NCI-H510A (cell line): ENCODE measurements at places on chromosomes 3 and 15.
A peak's percentile ranks its signal among the peaks of the same experiment; 100 is the strongest.

GRCh38 chr3:27326202-27326601, 43.0 kb downstream of the NEK10 start:
- DNase-seq = no peak

DNA sequence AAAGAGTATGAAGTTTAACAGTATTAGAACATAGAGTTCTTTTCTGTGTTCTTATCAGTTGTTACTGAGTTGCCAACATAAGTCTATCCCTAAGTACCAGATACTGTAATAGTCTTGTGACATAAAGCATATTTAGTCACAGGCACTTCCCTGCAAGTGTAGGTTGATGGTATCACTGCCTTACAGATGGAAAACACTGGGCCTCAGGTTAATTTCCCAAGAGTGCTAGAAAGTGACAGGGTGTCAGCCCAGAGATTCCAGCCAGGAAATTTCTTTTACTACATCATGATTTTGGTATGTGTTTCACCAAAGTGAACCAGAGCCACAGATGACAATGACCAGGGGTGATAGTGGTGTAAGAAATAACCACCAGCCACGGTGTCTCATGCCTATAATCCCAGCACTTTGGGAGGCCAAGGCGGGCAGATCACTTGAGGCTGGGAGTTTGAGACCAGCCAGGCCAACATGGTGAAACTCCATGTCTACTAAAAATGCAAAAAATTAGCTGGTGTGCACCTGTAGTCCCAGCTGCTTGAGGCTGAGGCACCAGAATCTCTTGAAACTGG, 3.2 kb downstream of the EIF1B start:
- no peak for DNase-seq

- no peak for DNase-seq
These were observed 28.4 kb upstream of the NR2E3 start for GRCh38 chr15:71781965-71782265.

DNA sequence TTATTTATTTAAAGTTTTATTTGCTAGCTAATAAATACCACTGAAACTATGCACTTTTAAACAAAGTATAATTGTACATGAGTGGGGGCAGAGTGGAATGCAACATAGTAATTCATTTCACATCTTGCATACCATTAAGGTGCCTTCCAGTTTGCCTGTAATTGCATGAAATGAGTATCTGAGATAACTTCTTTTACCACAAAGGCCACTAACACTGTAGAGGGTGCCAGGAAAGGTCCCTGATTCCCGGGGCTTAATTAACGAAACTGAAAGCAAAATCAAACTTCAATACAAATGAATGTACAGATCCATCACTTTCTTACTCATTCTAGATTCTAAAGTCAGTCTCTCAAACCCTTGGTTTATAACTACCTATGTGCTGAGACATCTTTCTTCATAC, 2.1 kb downstream of the CD47 start:
- no peak for DNase-seq

- no peak for DNase-seq
These were observed 169.3 kb downstream of the ADAMTS9 start for GRCh38 chr3:64518496-64518895.

- peak; percentile 40 for DNase-seq
These were observed 1.2 kb downstream of the GABRB3 start for GRCh38 chr15:26771578-26772153.

DNA sequence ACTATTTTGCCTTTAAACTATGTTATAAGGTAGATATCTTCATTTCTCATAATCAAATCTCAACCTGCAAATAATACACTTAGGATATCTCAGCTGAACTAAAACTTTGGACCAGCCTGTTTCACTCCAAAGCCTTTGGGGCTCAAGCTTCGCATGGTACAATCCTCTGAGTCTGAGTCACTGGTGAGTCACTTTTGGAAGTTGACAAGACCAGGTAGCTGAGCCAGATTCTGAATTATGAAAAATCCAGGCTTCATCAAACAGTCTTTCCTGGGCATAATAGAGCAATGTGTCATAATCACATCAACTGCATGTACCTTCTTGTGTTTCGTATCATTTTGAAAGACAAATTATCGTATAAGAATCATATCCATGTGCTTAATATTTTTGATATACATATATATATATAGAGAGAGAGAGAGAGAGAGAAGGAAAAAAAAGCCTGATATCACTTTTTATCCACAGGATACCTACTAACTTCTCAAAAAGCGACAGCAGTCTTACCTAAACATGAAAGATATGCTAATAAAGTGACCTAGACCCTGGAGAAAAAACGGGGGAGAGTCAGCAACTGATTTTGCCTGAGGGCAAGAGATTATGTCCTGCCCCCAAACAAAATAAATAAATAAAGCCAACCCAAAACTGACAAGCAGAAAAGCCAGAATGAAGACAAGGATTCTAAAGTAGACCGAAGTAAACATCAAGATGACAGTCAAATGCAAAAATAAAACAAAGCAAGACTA, 263.9 kb upstream of the TGFBR2 start:
- DNase-seq = no peak

- no peak for DNase-seq
These were observed 19.2 kb downstream of the SUCLG2 start for GRCh38 chr3:67635257-67635656.

- DNase-seq = no peak
These were observed 269.4 kb upstream of the TTC14 start for GRCh38 chr3:180332608-180333007.

DNA sequence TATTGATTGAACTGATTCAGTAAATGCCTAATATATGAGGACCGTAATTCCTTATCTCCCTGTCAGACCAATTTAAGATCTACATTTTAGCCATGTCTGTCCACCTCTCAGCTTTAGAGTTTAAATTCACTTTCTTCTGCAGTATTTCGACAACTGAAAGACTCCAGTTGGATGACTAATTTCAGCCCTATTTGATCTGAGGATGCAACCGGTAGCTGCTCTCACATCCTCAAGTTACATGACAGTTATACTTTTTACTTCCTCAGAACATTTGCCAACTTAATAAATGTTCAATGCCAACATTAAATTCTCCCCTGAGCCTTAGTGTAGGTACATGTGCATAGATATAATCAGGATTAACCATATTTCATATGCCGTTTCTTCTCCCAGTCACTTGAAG, 2.5 kb upstream of the HHLA2 start:
- no peak for DNase-seq

- no peak for DNase-seq
These were observed 7.8 kb downstream of the CCDC80 start for GRCh38 chr3:112633191-112633590.
